Femur (tissue), 1 donor: ENCODE measurements at places on chromosomes 6 and 20.

DNA sequence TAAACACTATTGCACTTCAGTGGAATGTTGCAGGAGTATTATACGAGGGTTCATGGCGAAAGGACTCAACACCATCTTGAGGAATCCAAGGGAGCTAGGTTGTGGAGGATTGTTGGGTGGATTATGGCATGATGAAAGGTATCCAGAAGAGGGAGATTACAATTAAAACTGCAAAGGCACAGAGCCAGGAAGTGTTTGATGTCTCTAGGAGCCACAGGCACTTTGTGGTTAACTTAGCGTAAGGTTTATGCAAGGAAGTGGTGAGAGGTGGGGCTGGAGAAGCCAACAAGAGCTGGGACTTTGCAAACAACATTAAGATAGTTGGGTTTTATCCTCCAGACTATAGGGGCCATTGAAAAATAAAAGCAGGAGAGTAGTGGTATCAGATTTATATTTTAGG, 86.6 kb upstream of the TPD52L1 start:
- no peak for DNase-seq

DNA sequence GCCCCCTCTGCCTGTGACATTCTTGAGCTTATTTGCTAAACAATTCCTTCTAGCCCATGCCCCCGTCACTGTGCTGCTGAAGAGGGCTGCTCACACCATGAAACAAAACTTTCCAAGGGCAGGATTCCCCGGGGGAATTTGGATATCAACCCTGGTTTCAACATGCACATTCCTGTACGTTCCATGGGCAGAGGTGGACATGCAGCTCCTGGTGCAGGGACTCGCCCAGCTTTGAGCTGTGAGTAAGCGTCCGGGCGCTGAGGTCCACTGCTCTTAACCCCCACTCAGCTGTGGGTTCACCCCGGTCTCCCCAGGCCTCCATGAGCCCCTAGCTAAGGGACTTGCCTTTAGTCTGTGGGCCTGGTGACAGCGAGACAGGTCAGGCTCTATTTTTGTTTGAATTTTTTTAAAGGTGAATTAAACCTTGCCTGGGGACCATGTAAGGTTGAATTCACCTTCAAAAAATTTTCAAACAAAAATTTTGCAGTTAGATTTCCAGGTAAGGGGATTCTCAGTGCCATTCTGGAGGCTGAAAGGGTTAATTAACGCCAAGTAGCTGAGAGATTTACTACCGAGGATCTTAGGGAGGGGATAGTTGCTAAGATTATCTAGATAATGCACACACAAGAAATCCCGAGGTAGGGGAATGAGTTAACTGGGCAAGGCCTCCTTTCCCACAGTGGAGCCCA, 70.3 kb upstream of the SLC22A23 start:
- DNase-seq, result no peak

- no peak for DNase-seq
Observed at GRCh38 chr20:54497931-54498718, 22.7 kb downstream of the DOK5 start.

DNA sequence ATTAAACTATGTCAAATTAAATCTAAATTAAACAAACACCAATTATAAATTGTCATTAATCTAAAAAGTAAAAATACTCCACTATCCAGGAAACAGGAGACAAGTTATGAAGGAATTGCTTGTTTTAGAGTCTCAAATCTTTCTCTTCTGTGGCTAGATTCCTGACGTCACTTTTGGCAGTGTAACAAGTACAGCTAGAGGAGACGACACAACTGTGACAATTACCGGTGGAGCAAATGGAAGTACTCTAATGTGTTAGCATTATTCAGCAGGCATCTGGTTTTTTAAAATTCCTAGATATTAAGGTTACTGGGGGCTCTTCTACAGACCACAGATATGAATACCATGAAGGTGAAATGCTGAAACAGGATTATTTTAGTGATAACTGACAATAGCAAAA, 1042.7 kb downstream of the EPHA7 start:
- no peak for DNase-seq

DNA sequence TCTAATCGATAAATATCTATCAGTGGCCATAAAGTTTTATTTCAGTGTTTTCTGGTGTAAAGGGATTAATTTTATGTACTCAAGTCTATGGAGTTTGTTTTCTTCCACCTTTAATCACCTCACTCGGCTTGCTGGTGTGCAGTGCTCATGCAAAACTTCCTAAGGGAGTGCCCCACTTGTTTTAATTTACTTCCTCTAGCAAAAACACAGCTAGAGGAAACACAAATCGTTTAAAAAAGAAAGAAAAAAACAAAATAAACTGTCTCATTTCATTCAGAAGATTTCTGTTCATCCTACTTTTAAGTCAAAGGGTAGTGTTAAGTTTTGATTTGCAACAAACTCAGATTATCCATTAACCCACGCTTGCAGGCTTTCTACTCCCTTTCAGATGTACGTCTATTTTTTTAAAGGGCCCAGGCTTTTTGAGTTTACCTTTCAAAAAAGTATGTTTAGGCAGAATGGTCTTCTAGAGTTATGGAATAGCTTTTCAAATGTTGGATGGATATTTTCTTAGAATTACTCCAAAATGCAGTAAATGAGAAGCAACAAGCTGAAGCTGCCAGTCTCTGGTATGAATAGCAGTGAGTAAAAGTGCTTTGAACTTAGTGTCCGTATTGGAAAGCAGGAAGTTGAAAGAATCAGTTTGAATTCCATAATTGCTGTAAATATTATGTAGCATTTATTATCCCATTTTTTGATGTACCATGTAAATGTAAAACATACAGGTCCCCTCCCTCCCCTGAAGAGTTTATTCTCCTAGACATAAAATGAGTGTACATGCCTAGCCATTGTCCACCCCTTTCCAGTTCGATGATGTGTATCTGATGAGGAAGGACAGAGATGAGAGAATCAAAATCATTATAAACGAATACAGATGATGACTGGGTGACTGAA, 113.3 kb downstream of the SLC16A10 start:
- DNase-seq, result no peak

- DNase-seq, result no peak
Observed at GRCh38 chr6:2581011-2581410, 169.7 kb downstream of the MYLK4 start.

DNA sequence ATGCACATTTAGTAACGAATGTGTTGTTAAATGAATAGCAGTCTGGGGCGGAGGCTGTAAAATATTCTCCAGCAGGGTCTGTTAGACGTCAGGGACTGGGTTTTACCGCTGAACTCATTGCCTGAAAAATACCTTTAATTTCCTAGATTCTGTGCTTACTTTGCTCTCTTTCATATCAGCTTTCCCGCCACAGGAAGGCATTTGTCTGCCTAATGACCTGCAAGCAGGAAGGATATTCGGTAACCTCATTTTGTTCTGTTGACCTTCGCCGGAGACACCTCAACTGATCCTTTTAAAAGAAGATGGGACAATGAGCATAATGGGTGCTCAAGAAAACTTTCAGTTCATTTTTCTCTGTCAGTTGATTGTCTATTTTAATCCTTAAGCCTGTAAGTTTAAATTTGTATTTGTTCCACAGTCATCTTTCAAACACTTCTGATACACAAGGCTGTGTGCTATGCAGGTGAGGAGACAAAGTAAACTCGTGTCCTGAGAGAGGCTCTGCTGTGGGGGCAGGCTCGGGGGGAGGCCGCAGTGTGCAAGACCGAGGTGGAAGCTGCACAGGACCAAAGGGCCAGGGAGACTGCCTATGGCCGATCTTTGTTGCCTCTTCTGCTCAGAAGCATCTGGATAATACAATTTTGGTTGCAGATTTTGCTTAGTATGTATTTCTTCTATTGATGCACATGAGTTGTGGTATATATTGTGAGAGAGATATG, 27.4 kb upstream of the SIM1 start:
- no peak for DNase-seq

GRCh38 chr6:1491591-1492319, 102.4 kb downstream of the FOXF2 start:
- peak; percentile 71 for DNase-seq

DNA sequence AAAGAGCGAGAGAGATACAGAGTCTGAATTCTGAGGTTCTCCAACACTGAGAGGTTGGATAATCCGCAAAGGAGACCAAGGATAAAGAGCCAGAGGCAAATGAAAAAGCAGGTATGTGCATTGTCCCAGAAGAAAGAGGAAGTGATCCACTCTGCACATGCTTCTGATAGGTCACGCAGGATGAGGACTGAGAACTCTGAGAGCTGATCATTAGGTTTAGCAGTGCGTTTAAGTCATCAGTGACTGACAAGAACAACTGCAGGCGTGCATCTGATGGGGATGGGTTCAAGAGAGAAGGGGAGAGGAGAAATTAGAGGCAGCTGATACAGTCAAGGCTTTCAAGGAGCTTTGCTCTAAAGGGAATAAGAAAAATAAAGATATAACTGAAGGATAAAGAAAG, 301.2 kb upstream of the SGK1 start:
- no peak for DNase-seq

GRCh38 chr20:50967586-50967985, 9.0 kb downstream of the MOCS3 start:
- no peak for DNase-seq

GRCh38 chr6:7115543-7116231, 7.9 kb downstream of the RREB1 start:
- no peak for DNase-seq

GRCh38 chr6:117548797-117549301, 53.5 kb downstream of the GOPC start:
- no peak for DNase-seq

DNA sequence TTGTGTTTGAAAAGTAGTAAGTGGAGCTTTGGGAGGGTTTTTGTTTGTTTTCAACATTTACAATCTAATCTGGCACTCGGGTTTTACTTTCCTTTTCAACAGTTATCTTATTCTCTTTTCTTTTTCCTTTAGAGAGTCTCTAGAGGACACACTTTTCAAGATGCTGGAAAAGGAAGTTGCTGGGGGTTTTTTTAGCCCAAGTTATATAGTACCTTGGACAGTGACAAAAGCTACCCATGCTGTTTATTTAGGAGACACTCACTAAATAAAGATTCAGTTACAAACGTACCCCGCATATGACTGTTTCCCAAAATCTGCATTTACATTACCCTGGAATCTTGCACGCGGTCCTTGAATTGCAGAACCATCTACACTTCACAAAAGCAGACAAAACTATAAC, 78.8 kb downstream of the MAP7 start:
- DNase-seq, result no peak
